ENCODE measurements at places on chromosomes 11 and 22.

DNA sequence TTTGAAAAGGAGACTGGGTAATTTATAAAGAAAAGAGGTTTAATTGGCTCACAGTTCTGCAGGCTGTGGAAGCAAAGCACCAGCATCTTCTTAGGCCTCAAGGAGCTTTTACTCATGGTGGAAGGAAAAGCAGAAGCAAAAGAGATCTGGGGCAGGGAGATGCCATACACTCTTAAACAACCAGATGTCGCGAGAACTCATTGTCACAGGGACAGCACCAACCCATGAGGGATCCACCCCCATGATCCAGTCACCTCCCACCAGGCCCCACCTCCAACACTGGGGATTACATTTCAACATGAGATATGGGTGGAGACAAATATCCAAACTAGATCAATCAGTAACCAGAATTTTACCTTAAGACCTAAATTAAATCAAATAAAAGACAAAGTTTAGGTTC is 87.2 kb downstream of the C11orf91 start:
- no peak for DNase-seq

DNA sequence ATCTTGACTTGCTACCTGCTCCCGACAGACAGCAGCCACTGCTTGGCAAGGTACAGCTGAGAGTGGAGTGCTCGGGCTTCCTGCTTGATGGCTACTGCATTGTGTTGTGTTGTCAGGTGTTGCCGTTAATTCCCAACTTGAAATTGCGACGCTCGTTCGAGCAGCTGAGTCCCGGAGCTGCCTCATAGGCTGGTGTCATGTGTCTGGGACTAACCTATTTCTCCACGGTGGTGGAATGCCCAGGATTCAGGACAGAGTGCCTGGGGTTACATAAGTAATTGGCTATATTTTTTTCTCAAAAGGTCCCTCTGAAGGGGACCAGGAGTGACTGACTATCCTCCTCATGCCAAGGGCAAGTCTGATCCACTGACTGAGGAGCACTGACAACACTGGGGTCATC is 18.5 kb downstream of the COMMD9 start:
- DNase-seq, result no peak

GRCh38 chr11:58165504-58166106 is 23.3 kb upstream of the OR9Q2 start:
- no peak for DNase-seq

DNA sequence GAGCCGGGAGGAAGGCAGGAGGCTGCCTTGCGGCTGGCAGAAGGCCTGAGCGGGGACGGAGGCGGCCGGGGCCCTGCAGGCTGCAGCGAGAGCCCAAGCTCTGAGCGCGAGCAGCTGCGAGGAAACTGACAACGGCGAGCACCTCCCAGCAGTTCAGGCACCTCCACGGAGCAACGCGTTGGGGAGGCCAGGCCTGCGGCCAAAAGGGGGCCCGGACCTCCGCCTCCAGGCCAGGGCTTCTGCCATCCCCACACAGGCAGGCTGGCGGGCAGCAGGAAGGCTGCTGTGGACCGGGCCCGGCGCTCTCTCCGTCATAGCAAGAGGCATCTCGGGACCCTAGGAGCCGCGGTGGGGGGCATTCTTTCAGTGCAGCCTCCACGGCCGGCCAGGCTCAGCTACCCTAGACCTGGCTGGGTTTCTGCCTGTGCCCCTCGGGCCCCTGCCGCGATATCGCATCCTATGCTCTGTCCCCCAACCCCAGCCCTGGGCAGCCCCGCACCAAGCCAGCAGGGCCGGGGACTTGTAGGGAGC is 22.9 kb upstream of the SLC22A12 start:
- no peak for DNase-seq

- DNase-seq, result no peak
These were observed 53.7 kb downstream of the FBXO7 start for GRCh38 chr22:32528316-32528715.

DNA sequence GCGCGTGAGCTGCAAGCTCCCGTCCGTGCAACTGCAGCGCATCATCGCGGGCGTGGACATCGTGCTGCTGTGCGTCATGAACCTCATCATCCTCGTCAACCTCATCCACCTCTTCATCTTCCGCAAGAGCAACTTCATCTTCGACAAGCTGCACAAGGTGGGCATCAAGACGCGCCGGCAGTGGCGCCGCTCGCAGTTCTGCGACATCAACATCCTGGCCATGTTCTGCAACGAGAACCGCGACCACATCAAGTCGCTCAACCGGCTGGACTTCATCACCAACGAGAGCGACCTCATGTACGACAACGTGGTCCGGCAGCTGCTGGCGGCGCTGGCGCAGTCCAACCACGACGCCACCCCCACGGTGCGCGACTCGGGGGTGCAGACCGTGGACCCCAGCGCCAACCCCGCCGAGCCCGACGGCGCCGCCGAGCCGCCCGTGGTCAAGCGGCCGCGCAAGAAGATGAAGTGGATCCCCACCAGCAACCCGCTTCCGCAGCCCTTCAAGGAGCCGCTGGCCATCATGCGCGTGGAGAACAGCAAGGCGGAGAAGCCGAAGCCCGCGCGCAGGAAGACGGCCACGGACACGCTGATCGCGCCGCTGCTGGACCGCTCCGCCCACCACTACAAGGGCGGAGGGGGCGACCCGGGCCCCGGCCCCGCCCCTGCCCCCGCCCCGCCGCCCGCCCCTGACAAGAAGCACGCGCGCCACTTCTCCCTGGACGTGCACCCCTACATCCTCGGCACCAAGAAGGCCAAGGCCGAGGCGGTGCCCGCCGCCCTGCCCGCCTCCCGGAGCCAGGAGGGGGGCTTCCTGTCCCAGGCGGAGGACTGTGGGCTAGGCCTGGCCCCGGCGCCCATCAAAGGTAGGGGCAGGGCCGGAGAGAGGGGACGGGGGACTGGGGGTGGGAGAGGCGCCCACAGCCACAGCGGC is 7.3 kb downstream of the PANX2 start:
- DNase-seq, result no peak

DNA sequence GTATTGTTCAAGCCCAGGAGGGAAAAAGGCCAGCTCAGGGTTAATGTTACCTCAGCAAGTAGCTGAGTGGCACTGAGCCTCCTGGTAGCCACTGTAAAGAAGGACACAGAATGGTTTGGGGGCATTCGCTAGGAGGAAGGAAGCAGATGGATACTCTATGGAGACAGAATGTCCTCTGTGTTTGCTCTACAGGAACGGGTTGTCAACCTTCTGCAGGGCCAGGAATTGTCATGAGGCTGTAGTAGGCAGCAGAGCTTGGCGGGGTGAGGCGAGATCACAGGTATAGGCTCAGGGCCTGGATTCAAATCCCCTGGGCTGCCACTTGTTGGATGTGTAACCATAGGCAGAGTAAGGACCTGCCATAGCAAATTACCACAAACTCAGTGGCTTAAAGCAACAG is 3.0 kb upstream of the LRRC75B start:
- no peak for DNase-seq

- DNase-seq, result no peak
These were observed 1068.9 kb upstream of the RAG2 start for GRCh38 chr11:37666960-37667359.

- no peak for DNase-seq
These were observed 10.7 kb upstream of the MPPED2 start for GRCh38 chr11:30596832-30597231.

- no peak for DNase-seq
These were observed 5.4 kb downstream of the MUC5B start for GRCh38 chr11:1228101-1228821.

DNA sequence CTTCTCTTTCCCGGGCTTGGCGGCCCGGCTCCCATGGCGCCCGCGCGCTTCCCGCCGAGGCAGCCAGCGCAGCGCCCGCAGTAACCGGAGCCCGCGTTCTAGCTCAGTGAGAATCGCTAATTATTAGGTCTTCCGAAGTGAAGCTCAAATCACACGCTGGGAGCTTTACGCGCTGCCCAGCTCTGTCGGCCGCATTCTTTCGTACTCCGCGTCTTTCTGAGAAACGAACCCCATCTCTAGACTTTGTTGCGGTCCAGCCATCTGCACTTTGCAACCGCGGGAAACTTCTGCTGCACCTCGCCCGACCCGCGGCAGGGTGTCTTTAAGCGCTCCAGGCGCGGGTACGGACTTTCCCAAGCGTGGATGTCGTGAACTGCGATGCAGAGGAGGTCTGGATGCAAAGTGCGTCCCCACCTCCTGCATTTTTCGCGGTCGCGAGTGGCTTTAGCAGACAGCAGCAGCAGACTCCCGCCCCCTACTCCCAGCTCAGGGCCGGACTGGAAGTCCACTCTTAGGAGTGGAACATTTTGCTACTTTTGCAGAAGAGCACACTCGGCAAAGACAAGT is 6.0 kb upstream of the PAX6 start:
- DNase-seq, result no peak

DNA sequence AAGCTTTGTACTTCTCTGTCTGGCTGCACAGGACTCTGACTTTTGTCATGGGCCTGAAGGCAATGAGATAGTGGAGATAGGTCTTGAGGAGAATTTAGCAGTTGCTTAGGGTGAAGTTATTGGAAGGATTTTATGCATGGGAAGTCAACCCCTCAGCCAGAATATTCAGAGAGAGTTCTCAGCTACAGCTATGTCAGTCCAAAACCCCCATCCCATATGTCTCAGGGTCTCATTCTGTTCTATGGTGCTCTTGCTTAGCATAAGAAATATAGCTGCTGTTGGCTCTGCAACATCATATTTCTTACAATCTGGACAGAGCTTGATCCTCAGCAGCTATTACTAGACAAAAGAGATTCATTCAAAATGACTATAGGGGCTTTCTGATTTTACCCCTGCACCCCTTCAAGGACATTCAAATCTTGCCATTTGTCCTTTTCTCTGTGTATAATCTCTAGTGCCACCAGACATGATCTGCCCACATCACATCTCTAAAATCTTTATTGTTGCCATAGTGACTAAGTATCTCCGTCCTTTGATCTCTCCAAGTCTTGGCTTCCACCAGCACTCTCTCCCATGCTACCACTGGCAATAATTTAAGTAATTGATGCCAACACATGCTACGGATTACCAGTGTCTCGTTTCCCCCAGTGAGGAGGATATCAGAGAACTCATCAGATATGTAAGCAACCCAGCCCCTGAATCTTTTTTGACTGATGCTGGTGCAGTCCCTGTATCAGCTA is 327.1 kb upstream of the ISX start:
- DNase-seq, result no peak

GRCh38 chr22:28799606-28800307 is 612 bp downstream of the XBP1 start:
- DNase-seq, result peak; percentile 48

GRCh38 chr22:22060200-22061084 is 77.9 kb upstream of the TOP3B start:
- peak; percentile 32 for DNase-seq

- no peak for DNase-seq
These were observed 263.3 kb upstream of the SYN3 start for GRCh38 chr22:33321466-33321865.
